NCI-H524 (cell line): ENCODE measurements at places on chromosomes 4 and X.

- no peak for DNase-seq
These were observed 143.2 kb downstream of the KIT start for GRCh38 chr4:54800831-54801530.

- no peak for DNase-seq
These were observed 1.0 kb upstream of the CLDN22 start for GRCh38 chr4:183321079-183321478.

DNA sequence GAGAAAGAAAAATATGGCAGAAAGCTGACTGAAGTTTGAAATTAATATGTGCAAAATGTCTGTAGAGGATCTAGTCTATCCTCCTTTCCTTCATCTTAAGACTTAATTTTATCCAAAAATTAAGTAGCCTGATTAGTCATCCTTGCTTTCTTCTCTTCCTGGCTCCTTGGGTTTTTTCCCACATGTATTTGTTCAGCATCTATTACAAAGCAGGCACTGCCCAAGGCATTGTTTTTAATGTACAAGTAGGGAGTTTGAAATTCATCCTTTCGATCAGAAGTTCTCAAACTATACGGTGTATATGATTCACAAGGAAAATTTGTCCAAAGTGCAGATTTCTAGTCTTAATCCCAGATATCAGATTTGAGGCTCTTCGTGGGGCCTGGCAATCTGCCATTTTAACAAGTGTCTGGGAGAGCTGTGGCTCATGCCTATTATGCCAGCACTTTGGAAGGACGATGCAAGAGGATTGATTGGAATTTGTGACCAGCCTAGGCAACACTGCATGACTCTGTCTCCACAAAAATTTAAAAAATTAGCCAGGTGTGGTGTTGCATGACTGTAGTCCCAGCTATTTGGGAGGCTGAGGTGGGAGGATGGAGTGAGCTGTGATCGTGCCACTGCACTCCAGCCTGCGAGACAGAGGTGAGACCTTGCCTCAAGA, 19.4 kb upstream of the YTHDC1 start:
- no peak for DNase-seq

DNA sequence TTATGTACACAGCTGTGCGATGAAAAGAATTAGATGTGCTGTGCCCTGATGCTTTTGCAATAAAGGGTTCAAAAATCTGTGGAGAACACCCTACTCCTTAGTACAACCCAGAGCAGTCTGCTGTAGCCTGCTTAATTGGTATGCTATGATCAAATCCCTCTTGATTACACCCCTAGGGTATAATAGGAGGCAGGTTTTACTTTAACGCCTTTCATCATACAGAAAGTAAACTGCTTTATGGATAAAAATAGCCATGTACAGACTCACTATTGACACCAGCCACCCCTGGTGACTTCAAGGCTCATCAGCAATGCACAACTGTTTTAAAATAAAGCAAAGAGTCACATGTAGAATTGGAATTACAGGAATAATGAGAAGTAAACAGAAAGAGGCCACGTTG, 315.3 kb downstream of the DMD start:
- no peak for DNase-seq

GRCh38 chrX:109537324-109537665, 651 bp downstream of the NXT2 start:
- DNase-seq = no peak

DNA sequence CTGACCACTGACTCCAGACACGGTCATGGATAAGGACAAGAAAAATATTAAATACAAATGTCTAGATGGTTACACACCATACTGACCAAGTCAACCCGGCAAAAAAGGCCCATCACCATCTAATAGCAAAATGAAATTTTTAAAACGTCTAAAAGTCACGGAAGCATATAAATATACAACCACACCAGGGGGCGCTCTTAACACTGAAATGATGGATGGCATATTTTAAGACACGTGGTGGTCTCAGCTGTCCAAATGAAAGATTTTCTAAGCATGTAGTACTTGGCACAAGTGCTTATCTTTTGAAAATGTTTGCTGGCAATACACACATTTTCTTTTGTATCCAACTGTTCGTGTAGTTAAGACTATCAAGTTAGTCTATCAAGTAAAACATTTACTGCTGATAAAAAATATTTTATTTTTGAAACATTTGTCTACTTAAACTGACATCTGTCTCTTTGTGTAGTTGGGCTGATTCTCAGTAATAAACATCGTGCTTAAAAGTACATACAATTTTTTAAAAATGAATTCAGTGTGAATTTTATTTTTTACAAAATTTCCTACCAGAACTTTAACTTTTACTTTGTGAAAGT, 64.6 kb downstream of the COX7B2 start:
- peak; percentile 80 for DNase-seq
